ENCODE measurements at places on chromosomes 3 and 15.

DNA sequence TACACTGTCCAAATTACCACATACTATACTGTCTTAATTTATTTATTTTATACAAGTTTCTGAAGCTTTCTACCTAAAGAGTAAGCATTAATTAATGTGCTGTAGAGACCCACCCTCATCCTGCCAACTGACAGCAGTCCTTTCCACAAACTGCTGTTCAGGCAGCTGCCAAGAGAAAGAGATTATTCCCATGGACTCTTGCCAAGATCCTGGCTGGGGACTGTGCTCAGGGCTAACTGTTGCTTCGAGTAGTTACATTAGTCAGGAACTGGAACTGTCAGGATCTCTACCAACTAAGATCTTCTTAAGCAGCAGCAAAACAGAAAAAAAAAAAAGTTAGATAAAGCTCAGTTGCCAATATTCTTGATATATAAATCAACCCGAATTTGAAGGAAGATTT, 398.8 kb downstream of the MECOM start:
- DNase-seq, result peak; percentile 95

DNA sequence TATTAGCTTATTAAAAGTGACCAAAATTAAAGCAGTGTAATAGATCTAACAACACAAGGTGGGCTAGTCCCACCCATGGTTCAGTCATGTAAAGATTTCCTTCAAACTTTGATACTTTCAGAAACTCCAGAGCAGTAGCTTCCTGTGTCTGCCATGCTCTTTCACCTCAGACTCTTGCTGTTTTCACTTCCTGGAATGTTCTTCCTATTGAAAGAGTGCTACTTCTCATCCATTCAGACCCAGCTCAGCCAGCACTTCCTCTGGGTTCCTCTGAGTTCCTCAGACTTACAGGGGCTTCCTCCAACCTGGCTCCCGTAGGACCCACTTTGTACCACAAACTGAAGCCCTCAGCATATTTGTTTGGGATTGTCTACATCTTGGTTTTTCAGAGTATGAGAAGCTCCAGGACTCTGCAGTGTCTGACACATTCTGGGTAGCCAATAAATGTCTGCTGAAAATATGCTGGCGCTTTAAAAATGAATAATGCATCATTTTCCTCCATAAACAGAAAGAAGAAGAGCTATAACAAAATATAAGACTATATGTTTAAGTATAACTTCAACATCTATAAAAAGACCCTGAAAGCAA, 18.0 kb downstream of the NCEH1 start:
- DNase-seq, result peak; percentile 16

DNA sequence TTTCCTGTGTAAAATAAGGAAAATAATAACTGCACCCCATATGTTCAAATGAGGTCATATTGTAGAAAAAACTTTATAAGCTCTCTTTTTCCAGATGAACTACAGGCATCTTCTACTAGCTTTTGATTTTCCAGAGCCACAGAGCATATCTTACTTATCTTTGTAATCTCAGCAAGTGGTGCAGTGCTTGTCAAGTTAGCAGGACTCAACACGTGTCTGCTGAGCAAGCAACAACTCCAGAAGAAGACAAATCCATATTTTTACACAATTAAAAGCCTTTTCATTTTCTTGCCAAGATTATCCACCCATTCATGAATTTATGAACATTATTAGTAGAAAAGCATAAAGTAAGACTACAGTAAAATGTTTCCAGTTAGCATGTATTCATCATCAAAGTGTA, 14.4 kb upstream of the TSC22D2 start:
- DNase-seq, result no peak

- no peak for DNase-seq
Measured at GRCh38 chr3:151236736-151237135, 33.7 kb upstream of the GPR171 start.

- DNase-seq, result peak; percentile 64
Measured at GRCh38 chr3:3110299-3110630, at the start of gene IL5RA. Gene IL5RA (minus strand): TSS chr3:3110374. CDS start chr3:3104984, 5,390 bp downstream.

DNA sequence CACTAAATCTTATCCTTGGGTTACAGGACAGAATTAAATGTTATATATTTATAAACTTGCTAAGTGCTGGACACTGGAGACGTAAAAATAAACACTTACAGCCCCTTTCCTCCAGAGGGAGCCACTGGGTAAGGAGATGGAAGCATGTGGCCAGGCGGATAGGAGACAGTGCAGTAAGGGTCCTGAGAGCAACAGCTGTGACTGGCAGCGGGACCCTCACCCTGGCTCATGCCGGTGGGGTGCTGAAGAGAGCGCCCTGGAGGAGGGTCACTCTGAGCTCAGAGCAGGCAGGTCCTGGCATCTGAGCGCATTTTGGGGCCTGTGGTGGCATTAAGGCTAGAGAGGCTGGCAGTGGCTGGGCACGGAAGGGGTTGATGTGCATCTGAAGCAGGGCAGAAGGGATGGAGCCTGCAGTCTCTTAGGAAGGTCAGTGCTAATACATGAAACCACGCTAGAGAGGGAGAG, 16.0 kb downstream of the SEC61A1 start:
- peak; percentile 55 for DNase-seq

DNA sequence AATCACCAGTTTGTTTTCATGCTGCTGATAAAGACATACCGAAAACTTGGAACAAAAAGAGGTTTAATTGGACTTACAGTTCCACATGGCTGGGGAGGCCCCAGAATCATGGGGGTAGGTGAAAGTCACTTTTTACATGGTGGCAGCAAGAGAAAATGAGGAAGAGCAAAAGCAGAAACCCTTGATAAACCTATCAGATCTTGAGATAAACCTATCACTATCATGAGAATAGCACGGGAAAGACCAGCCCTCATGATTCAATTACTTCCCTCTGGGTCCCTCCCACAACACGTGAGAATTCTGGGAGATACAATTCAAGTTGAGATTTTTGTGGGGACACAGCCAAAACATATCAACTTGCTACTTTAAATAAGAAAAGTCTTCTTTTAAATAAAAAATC, 28.9 kb downstream of the CD200R1L start:
- no peak for DNase-seq

GRCh38 chr3:156643729-156644389, 30.5 kb upstream of the TIPARP start:
- DNase-seq, result peak; percentile 10

DNA sequence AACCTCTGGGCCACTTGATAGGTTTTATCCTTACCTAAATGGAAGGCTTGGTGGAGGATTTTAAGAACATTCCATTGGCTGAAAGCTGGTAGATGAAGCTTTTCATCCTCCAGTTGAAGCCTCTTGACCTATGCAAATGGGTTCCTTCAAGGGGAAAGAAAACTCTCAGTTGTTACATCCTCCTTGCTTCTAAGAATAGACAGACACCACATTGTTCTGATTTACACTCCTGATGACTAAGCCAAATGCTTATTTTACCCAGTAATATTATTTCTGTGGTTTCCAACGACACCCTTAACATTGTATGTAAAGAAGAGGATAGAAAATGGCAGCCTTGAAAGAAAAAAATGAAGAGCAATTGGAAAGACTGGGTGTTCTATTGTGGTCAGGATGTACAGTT, 480.5 kb downstream of the OTOL1 start:
- no peak for DNase-seq

- DNase-seq, result no peak
Measured at GRCh38 chr15:67199881-67200763, 54.3 kb downstream of the AAGAB start.

GRCh38 chr3:77195766-77196545, 156.1 kb downstream of the ROBO2 start:
- no peak for DNase-seq

DNA sequence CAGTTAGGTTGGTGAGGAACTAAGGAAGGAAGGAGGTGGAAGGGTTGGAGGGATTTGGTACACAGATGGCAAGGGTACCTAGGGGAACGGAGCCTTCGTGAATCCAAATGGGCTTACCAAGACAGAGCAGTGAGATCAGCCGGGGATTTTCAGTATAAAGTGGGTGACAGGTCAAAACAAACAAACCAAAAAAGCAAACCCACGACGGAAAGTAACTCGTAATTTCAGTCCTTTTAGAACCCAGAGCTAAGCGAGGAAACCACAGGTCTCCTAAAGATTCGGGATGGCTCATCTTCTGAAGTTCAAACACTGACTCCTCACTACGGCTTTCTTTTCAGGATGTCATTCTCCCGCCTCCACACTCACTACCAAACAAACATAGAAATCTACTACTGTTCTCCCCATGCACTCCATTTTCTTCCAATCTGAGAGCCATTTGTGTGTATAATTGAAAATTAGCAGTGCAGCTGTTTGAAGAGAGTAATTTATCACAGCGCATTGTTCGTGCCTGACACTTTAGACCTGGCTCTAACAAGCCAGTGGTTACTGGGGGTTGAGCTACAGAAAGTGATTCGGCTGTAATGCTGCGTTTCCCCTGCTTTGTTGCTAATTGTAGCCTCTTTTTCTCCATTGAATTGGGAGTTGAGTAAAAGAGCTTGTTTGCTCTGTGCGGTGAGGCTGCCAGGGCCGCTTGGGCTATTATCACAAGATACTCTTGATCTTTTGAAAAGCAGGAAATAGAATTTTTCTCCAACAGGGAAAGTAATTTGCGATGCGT, 64.7 kb upstream of the CCDC39 start:
- DNase-seq, result peak; percentile 100

GRCh38 chr3:113533534-113533892, 1.2 kb downstream of the SIDT1 start:
- peak; percentile 49 for DNase-seq

GRCh38 chr3:30578986-30579579, 27.3 kb upstream of the TGFBR2 start:
- no peak for DNase-seq

DNA sequence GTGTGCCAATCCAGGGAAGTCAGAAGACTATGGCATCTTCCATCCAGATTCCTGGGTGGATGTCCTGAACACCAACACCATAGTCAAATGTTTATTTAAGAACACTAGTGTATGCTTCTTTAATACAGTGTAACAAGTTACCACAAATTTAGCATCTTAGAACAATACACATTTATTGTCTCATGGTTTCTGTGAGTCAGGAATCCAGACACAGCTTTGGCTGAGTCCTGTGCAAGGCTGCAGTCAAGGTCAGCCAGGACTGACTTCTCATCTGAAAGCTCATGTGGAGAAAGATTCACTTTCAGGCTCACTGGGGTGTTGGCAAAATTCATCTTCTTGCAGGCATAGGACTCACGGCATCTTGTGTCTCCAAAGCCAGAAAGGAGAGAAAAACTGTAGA, 143.4 kb downstream of the ANXA2 start:
- DNase-seq, result no peak

GRCh38 chr3:35187908-35188307, 451.4 kb upstream of the ARPP21 start:
- no peak for DNase-seq

- DNase-seq, result no peak
Measured at GRCh38 chr15:60568914-60569391, 90.0 kb upstream of the ICE2 start.

- no peak for DNase-seq
Measured at GRCh38 chr3:112132554-112132953, 494 bp downstream of the GCSAM start.

GRCh38 chr3:125087768-125088391, 32.1 kb upstream of the HEG1 start:
- no peak for DNase-seq

DNA sequence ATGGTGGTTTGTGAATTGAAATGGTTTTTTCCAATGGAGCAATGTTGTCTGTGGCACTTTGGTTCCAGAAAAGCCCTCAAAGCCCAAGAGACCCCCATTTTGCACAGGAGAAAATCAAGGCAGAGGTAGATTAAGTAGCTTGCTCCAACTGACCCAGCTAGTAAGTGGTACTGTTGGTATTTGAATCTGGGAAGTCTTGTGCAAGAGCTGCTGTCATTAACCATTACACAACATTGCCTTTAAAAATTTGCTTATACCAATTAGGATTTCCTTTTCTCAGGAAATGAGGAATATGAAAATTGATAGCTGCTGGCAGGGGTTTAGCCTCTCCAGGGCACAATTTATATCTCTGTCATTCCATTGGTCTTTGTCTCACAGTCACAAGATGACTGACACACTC, 102.4 kb upstream of the UBE3A start:
- DNase-seq, result no peak

GRCh38 chr3:172617976-172618375, 92.9 kb downstream of the NCEH1 start:
- no peak for DNase-seq

GRCh38 chr3:168168743-168169142, 73.0 kb upstream of the GOLIM4 start:
- no peak for DNase-seq

- peak; percentile 3 for DNase-seq
Measured at GRCh38 chr3:29156086-29156715, 124.7 kb upstream of the RBMS3 start.

- peak; percentile 5 for DNase-seq
Measured at GRCh38 chr3:23576379-23576959, 229.3 kb upstream of the UBE2E1 start.

- DNase-seq, result no peak
Measured at GRCh38 chr3:139110072-139110830, 65.6 kb upstream of the PRR23C start.

GRCh38 chr3:123124971-123125370, 58.1 kb downstream of the PDIA5 start:
- no peak for DNase-seq

GRCh38 chr3:12751571-12751970, 7.5 kb downstream of the TMEM40 start:
- DNase-seq, result no peak

DNA sequence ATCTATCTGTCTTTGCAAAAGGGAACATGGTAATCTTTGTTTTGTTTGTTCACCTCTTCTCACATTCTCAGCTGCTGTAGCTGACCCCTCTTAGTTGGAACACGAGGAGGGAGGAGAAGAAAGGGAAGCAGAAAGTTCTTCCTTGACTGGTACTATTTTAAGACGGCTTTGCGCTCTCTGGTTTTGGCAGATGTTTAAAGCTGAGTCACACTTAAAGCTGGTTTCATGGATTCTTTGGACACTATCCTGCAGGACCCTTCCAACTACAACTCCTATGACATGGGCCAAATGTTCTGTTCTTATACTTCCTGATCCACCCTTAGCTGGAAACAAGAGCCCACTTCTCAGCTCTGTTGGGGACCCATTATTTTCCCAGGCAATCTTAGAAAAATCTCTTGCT, 40.6 kb upstream of the FXR1 start:
- no peak for DNase-seq

DNA sequence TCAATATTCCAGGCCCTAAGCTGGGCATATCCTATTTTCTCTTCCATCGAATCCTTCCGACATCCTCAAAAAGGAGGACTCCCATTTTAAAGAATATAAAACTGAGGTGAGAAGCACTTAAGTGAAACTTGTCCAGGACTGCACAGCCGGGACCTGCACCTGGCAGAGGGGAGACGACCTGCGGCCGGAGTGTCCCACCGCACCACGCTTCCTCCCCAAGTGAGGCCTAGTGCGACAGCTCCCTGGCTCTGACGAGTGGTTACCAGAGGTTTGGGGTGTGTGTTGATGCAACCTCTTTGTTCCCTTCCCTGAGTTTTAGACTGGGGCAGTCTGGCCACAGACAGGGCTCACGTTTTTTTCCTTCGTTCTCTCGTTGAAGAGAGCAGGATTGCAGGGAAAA, 24.9 kb upstream of the ATP2B2 start:
- no peak for DNase-seq

GRCh38 chr15:60397772-60398445, at the start of gene ANXA2:
Gene ANXA2 (minus strand): TSS chr15:60397986. CDS start chr15:60386075, 11,911 bp downstream.
- peak; percentile 90 for DNase-seq

GRCh38 chr3:150348500-150348899, 59.6 kb upstream of the TSC22D2 start:
- DNase-seq, result no peak

- no peak for DNase-seq
Measured at GRCh38 chr3:157574531-157574930, 71.3 kb upstream of the VEPH1 start.

- DNase-seq, result peak; percentile 45
Measured at GRCh38 chr3:25469558-25469957, 41.5 kb downstream of the RARB start.

- DNase-seq, result no peak
Measured at GRCh38 chr15:98565566-98565965, 82.8 kb upstream of the IGF1R start.

All from NCI-H69 (cell line).